Astrocyte of the cerebellum (primary cell): ENCODE measurements at places on chromosomes 1 and 21.
A peak's percentile ranks its signal among the peaks of the same experiment; 100 is the strongest.

DNA sequence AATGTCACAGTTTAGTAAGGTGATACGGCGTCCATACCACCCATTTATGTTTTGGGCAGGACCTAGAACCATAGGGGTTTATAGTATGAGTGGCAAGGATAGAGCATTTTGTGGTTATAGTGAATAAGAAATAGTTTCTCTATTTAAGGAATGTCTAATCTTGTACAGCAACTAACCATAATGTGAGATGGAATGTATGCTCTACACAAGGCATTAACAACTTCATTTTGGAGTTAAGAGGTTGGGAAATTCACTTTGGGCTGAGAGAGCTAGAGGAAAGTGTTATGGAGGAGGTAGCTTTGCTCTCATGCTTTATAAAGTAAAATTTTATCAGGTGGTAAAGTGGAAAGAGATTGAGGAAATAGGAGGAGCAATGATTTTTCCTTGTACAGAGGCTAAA is 3.0 kb upstream of the MCL1 start:
- DNase-seq = no peak

DNA sequence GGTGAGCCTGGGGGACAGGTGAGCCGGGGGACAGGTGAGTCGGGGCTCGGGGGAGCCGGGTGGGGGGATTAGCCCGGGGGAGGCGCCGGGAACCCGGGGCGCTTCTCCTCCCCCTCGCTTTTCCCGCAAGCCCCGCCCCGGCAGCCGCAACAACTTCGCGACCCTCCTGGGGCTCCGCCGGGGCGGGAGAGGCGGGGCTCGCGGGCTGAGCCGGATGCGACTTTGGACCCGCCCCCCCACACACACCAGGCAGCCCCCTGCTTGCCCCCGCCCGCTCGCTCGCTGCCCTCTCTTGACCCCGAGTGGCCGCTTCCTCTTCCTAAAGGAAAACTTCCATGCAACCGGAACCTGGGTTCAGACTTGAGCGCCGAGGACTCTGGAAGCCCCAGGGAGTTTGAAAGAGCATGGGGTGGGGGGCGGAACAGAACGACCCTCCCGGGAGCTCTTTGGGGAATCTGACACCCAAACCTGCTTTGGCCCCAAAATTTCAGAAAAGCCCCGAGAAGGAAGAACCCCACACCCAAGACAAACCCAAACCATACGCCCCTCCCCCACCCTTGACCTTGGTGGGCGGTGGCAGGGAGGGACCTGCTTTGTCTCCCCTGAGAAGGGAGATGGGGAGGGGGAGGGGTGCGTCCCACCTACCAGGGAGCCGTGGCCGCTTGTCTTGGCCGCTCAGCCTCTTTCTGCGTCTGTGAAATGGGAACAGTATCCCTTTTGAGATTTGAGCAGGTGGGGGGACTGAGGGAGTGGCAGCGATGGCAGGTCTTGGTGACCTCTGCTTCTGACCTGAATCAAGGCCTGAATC is 550 bp downstream of the ARHGEF16 start:
- DNase-seq = no peak

DNA sequence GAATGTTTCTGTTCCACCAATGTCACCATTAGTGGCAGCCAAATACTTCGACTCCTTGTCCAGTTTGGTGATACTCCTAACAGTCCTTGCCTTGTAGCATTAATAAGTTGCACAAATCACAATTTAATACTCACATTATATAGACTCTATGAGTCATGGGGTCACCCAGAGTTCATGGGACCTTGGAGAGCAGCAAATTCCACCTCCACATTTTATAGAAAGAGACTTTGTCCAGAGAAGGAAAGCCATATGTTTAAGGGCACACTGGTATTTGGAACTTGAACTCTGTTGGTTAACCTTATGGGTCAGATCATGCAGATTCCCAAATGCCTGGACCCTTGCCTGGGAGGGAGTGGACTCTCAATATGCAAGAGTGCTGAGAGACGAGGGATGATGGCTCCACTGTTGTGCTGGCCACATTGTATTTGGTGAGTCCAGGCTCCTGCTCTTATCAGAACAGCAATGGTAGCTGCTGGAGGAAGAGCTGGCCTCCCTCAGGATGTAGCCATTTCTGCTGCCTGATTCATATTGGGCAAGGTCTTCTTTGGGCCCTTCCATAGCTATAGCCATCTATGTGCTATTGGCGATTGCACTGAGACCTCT is 30.6 kb downstream of the DNAJC6 start:
- DNase-seq = peak; percentile 11

GRCh38 chr1:212368073-212368484 is 46.6 kb downstream of the PACC1 start:
- peak; percentile 69 for DNase-seq

- DNase-seq = peak; percentile 53
Measured at GRCh38 chr1:26786437-26787380, 1.0 kb upstream of the PIGV start.

- no peak for DNase-seq
Measured at GRCh38 chr1:23742670-23743286, 493 bp upstream of the ELOA start.

- DNase-seq = peak; percentile 55
Measured at GRCh38 chr1:66182551-66183178, 351.3 kb upstream of the SGIP1 start.

- DNase-seq = no peak
Measured at GRCh38 chr1:167627865-167628641, 2.0 kb upstream of the RCSD1 start.

GRCh38 chr1:4935807-4936206 is 281.4 kb downstream of the AJAP1 start:
- no peak for DNase-seq

DNA sequence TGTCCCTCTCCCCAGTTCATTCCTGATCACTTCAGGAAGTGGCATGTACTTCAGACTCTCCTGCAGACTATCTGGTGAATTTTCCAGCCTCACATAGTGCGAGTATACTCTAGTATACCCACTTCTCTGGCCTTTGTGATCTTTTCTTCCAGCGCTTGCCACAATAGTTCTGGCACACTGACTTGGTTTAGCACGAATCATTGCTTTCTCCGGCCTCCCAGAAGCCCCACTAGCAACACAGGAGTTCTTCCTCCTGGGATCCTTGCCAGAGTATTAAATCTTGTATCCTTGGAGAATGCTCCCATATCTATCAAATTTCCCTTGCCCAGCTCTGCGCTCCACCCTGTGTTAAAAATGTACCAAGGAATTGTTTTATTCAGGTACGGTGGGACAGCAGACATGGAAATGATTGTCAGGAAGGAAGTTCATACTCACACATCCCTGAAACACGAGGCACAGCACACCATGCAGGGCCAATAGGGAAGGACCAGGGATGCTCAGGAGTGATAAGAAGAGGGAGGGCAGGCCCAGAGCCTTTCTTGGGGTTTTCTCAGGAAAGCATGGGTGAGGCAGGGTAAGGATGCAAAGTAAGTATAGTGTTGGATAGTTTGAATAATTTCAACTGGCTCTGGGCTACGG is 136.7 kb downstream of the ADSS2 start:
- DNase-seq = peak; percentile 22

GRCh38 chr1:204294357-204294756 is 65.4 kb downstream of the PLEKHA6 start:
- peak; percentile 70 for DNase-seq

GRCh38 chr21:15706696-15707095 is 23.1 kb upstream of the USP25 start:
- DNase-seq = peak; percentile 97

- peak; percentile 48 for DNase-seq
Measured at GRCh38 chr1:205477759-205478247, 22.0 kb upstream of the BLACAT1 start.

DNA sequence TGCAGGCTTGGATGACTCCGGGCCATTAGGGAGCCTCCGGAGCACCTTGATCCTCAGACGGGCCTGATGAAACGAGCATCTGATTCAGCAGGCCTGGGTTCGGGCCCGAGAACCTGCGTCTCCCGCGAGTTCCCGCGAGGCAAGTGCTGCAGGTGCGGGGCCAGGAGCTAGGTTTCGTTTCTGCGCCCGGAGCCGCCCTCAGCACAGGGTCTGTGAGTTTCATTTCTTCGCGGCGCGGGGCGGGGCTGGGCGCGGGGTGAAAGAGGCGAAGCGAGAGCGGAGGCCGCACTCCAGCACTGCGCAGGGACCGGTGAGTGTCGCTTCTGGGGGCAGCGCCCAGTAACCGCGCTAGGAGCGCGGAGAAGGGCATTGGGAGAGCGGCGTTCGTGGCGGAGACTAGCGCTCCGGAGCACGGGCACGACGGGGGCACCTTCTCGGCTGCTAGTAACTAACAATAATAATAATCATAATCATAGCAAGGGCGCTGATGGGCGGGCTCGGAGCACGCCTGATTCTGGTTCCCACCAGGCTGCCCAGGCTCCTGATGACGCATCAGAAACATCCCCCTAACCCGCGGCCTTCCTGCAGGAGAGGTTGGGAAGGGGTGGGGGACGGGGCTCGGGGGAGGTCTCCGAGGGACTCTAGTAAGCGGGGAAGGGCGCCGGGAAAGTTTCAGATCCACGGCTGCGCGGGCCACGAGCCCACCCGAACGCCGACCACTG is at the start of gene MX1:
MX1 (plus strand) TSS at position 286 of the 722 bp plus-strand sequence. CDS start 5,832 bp downstream, outside the sequence.
- peak; percentile 8 for DNase-seq

DNA sequence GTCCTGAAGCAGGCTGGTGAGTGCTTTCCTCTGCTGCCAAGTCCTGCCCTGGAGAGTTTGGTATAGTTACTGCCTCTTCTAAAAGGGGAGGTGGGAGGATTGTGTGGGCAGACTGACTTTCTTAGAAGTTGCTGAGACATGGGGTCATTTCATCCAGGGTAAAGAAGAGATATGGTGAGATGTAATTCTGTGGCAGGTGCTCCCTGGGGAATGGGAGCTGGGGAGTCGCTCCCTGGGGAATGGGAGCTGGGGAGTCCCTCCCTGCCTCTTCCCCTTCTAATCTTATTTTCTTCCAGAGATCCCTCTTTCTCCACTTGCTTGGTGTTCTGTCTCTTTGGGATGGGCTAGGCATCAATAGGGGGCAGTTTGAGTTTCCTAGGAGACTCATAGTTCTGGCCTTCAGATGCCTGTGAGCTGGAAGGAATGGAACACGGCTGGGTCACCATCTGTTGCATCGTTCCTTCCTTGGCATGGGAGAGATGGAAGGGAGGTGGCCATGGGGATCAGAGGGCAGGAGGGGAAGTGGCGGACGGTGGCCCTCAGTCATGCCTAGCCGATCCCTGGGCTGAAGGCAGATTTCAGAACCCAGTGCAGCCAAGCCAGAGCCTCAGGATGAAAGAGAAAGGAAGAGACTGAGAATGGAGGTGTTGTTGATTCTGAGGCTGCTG is 59.0 kb downstream of the NFASC start:
- DNase-seq = no peak
